ENCODE measurements at places on chromosomes 7 and 10. TPM values are rescaled to one million over a fixed set of nuclear protein-coding genes. Genes with fewer than 3 reads are reported as not detected.

UBTD1 gene
- 22.3 TPM for total RNA-seq

SFTPA1 gene
- not detected for total RNA-seq

DNA sequence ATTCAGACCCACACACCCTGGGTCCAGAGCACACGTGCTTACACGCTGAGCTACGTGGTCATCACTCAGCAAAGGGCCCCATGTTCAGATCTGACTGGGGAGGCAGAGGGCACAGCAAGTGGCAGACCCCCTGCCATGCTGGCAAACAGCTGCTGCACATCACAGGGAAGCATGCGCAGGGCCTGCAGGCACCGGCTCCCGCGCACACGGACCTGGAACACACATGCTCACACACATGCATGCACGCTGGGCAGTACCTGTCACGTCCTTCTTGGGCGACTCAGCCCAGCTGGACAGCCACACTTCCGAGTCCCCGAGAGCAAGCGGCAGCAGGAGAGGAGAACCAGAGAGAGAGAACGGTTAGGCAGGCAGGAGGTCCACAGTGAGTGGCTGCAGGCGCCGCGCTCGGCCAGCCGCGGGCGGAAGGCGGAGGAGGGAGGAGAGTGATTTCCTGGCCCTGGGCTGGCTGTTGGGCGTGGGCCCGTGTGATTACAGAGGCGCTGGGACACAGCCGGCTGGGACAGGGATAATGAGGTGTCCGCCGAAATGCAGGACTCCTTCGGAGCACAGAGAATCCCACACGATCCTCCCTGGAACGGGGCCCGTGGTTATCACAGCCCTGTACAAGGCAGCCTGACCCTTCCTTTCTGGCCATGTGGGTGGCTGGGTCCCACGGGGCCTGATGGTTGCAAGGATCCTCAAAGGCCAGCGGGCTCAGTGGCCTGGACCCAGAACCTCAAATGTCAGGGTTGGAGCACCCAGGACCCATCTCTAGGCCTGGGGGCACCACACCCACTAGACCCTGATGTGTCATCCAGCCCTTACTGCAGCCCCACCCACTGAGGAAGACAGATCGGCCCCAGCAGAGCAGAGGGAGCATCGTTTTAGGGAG, 175.1 kb downstream of the NEURL1 start:
- H3K27ac ChIP-seq: no peak overlapping the region
- no peaks in the 10 kb centered on the region for H3K27me3 ChIP-seq
- no peaks in the 10 kb centered on the region for H3K36me3 ChIP-seq
- no peak overlapping the region for H3K4me3 ChIP-seq

DNA sequence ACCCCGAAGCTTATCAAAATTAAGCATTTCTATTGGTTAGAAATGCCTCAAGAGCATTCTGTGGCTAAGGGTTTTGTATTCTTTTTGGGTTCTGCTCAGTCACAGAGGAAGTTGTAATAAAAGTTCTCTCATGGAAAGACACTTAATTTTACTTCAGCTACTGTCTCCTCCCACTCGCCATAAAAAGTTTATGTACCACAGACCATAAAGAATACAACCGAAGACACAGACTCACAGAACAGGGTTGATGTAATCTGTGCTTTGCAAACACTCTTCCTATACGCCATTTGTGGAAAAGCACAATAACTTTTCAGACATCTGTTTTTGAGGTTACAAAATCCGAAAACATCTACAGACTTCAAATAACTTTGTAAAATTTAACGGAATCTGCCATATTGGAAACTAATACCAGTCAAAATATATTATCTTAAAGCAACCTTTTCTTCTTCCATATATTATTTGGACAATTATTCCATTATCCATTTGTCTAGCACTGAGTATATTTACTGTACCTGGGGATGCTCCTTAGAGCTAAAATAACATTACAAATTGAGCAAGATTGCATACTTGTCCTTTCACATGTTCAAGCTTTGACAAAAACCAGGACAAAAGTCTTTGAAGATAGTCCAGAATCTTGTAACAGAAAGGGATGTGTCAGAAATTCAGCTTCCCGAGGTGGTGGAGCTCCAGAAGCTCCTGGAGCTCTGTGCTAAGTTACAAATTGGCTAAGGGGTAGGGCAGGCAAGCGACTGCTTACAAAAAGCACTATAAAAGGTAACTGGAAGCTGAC, 219.0 kb upstream of the MEOX2 start:
- DNase-seq: no peak
- H3K27me3 ChIP-seq: no peaks in the 10 kb centered on the region
- no peak overlapping the region for H3K27ac ChIP-seq
- no peak overlapping the region for H3K4me3 ChIP-seq
